ENCODE measurements at places on chromosomes 16 and 17. TPM values are rescaled to one million over a fixed set of nuclear protein-coding genes. Genes with fewer than 3 reads are reported as not detected.
A peak's percentile ranks its signal among the peaks of the same experiment; 100 is the strongest.

GRCh38 chr17:82666931-82667667 is 18.9 kb upstream of the WDR45B start:
- no peak for DNase-seq

DNA sequence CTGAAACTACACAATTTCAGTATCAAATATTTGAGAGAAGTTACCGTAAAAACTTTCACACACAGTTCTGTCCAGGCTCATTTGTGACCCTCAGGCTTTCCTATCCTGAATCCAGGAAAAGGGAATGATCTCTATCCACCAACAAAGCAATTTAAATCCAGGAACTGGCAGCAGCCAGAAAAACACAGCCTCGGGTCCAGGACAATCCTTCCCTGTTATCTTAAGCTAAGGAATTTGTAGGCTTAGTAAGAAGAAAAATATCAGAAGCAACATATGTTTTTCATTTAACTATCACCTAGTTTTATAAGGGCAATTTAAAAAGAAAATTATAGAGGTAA is 47.1 kb downstream of the TEX2 start:
- DNase-seq = no peak

Gene TNFRSF13B
- not detected for total RNA-seq

DNA sequence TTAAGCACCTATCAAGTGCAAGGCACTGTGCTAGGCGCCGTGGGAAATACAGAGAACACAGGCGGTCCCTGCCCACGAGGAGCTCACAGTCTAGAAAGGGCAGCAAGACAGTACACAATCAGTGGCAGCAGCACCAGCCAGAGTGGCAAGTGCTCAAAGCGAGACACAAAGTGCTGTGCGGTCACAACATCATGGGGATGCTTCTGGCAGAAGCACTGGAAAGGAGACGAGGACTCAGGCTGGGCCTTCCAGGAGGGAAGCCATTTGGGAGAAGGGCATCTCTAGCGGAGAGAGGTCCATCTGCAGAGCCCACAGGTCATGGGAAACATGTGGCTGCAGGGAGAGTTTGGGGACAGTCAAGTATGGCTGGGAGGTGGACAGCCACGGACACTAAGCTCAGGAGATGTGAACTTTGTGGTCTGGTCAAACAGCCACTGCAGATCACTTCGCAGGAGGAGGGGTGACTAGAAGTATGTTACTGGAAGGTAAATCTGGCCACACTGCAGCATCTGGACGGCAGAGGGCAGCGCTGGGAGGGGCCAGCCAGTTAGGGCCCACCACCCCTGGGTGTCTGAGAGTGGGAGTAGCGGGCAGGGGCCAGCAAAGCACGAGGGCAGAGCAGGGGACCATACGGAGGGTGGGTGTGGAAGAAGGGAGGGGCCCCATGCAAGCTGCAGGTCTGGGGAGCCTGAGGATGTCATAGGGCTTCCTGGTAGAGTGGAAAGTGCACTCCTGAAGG is 71.1 kb downstream of the N4BP1 start:
- DNase-seq = no peak

- no peak for DNase-seq
These were observed 14.2 kb downstream of the SLFN12L start for GRCh38 chr17:35523296-35523695.

DNA sequence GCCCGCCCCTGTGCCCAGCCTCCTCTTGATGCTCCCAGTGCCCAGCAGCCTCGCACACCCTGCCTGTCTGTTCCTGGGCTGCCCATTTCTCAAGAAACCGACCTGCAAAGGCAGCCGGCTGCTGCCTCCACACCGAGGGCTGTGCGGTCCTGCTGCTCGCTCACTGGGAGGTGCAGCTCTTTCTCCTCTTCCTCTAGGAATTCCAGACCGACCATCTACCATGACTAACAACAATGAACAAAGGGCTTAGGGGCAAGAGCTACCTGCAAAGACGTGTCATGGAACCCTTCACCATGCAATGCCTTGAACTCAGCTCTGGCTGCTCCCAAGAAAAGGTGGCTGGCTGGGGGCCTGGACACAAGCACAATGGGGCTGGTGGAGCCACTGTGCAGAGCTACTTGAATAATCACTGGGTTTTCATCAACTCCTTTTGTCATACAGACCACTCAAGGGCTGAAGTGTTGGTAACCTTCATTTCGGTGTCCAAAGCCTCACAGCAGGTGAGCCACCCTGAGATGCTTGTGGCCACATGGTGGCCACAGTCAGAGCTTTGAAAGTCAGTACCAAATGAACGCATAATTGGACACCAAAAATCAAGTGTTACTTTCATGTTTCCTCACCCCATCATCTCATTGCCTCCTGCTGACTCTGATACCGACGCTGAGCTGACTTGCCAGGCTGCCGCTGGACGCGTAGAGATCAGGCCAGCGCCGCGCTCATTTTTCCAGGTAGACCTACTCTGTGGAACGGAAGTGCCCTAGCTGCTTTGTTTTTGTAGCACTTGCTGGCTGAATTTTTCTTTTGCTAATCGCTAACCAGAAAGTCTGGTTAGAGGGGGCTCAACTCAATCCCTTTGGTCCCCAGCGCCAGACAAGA is 19.8 kb downstream of the CYB561 start:
- DNase-seq = no peak

Gene ASPSCR1
- total RNA-seq = 39.7 TPM

GRCh38 chr17:42441371-42442195 is 17.1 kb upstream of the ATP6V0A1 start:
- no peak for DNase-seq

- DNase-seq = no peak
These were observed 137.5 kb downstream of the XYLT1 start for GRCh38 chr16:17333229-17333628.

GRCh38 chr16:71846431-71846830 is 655 bp downstream of the ATXN1L start:
- DNase-seq = no peak

DNA sequence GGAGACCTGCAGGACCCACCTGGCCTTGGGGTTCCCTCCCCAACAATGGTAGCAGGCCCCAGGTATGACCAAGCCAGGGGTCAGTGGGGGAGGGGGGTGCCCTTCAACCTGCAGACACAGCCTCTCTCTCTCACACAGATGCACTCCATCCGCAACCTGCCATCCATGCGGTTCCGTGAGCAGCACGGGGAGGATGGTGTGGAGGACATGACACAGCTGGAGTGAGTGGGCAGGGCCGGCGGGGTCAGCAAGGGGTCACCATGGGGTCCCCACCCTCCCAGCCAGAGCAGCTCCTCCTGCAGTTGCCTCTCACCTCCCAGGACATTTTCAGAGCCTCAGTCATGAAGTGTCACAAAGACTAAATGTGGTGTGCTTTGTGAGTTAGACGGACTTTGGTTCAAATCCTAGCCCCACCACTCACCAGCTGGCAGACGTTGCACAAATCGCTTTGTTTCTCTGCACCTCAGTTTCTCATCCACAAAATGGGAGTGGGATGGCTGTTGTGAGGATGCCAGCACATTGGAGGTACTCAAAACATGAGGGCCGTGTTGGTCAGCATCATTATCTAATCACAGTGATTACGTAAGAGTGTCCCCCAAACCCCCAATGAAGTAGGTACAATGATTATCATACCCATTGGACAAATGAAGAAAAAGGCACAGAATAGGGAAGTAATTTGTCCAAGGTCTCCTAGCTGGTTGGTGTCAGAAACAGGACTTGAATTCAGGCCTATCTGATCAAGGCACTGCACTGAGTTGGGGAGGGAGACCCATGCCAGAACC is 16.0 kb downstream of the MYO15A start:
- no peak for DNase-seq

GRCh38 chr16:4617880-4618279 is 3.2 kb upstream of the UBALD1 start:
- no peak for DNase-seq

Gene SEC14L1
- 175 TPM for total RNA-seq

DNA sequence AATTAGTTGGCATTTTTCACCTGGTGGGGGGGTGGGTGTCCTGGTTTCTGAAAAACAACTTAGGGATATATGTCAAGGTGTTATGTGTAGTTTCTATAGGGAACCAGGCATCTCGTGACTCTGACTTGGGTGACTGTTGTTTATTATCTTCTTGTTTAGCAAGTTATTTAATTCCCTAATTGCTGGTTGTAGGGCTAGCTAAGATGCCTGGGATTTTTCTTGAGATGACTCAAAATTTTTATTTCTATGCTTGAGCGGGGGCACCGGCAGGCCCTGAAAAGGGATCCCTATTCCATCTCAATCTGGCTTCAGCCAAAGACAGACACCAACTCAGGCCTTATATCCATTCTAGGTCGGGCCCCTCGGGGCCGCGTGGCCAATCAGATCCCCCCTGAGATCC is 3.2 kb downstream of the DPH1 start:
- DNase-seq = no peak

DNA sequence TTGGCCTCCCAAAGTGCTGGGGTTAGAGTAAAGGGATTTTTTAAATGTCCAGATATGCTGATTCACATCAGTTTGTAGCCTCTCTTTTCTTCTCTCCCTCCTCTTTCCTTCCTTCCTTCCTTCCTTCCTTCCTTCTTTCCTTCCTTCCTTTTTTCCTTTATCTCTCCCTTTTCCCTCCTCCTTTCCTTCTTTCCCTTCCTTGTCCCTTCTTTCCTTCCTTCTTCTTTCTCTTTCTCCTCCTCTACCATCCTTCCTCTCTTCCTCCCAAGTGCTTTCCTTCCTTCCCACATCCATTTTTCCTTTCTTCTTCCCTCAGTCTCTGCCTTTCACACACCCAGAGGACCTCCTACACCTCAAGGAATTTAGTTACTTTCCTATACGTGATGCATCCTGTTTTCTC is 671.8 kb downstream of the HS3ST4 start:
- DNase-seq = no peak

DNA sequence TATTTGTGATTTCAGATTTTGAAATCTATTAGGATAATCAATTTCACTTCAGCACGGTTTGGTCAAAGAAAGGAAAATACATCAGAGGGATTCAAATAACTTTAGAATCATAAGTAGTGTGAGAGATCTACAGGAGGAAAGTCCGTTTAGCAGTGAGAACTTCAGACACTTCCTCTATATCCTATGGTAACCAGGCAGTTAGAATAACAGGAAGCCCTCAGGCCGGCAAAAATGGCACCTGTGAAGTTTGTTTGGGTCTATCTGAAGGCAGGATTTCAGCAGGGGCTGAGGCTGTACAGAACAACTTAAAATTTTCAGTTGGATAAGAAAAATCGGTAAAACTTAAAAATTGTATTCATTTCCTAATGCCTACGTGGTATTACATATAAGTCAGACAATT is 24.9 kb downstream of the KCNJ16 start:
- no peak for DNase-seq

DNA sequence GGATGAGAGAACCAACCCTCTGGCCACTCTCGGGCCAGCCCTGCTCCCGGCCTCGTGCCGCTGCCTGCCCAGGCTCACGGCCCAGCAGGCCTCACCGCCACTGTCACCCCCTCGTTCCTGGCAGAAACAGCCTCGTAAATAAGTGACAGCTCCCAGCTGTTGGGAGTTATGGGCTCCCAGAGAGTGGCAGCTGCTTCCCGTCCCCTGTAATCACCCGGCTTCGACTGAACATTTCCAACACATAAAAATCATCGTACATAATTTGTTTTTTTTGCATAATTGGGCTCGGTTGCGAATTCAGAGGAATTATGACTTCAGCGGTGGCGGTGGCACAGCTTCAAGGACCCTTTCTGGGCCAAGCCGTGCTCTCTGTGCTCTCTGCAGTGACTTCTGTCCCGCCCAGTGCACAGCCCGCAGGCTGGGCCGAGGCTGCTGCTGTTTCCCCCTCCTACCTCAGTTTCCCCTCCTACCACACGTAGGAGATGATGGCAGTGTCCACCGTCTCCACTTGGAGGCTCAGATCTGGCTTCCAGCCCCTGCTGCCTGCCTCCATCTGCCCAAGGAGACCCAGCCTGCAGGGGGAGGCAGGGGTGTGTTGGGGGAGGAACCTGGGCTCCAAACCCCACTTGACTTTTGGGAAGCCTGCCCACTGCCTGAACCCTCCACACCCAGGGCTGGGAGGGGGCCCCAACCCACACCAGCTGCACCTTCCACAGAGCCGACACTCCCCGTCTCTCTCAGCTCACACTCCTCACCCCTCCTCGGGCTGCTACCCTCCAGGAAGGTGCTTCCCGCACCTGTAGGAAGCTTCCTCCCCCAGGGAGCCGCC is 84.9 kb downstream of the RTN4RL1 start:
- no peak for DNase-seq

- DNase-seq = no peak
These were observed 29.3 kb downstream of the UNC13D start for GRCh38 chr17:75814900-75815373.

GRCh38 chr17:11638700-11639265 is 40.5 kb downstream of the DNAH9 start:
- no peak for DNase-seq

GRCh38 chr17:69696650-69697049 is 282.2 kb downstream of the MAP2K6 start:
- DNase-seq = no peak

Gene CCL5
- 4.5 TPM for total RNA-seq

- DNase-seq = peak; percentile 91
These were observed 11.0 kb downstream of the CYB561 start for GRCh38 chr17:63434951-63435571.

DNA sequence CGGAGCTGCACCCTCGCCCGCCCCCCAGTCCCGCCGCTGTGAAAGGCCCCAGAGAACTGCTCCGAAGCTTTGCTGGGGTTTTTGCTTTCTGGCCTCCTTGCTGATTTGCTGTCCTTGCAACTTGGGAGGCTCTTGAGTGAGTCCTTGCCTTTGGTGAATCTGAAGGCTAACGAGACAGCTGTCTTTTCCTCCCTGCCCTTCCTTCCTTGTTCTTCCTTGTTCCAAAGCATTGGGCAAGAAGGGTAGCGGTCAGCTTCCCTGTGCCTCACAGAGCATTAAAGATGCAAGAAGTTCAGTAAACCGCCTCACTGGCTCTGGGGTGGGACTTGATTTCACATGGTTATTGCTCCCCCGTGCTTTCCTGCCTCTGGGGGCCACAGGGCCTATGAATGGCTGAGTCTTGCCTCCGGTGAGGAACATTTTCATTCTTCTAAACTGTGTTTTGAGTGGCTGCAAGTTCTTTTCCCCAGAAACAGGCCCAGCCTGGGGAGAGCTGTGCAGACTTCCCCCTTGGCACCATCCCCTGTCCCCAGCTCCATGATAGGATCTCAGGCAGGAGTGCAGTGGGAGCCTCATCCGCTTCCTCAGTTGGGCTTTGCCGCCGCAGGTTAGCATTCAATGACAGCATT is 1.4 kb downstream of the YPEL2 start:
- DNase-seq = peak; percentile 36

- DNase-seq = no peak
These were observed 5.3 kb upstream of the ERBB2 start for GRCh38 chr17:39694593-39694992.

Gene SLFN12L
- total RNA-seq = 0.23 TPM

GRCh38 chr16:16126896-16127295 is 96.4 kb downstream of the ABCC6 start:
- DNase-seq = no peak

Gene KRTAP2-1
- total RNA-seq = not detected

- DNase-seq = no peak
These were observed 24.9 kb upstream of the CDC42EP4 start for GRCh38 chr17:73336408-73337329.

DNA sequence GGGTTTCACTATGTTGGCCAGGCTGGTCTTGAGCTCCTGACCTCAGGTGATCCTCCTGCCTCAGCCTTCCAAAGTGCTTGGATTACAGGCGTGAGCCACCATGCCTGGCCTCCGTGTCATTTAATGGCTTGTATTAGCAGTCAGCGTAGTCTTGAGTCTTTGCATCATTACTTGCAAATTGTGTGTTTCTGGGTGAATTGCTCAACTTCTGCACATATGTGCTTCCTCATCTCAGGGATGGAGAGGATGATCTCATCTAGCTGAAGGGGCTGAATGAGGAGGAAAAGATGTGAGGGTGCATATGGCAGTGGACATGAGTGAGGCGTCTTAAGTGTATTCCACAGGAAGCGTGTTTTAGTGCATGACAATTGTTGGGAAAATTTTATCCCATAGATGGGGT is 155.8 kb downstream of the SNX29 start:
- DNase-seq = no peak

- DNase-seq = no peak
These were observed 114.4 kb downstream of the SEC14L1 start for GRCh38 chr17:77254951-77255825.
